Adrenal gland (tissue), 19 donors: ENCODE measurements at places on chromosomes 5 and 9.
A peak's percentile ranks its signal among the peaks of the same experiment; 100 is the strongest.

- no peak for DNase-seq
Observed at GRCh38 chr5:169431386-169431785, 130.4 kb upstream of the SLIT3 start.

DNA sequence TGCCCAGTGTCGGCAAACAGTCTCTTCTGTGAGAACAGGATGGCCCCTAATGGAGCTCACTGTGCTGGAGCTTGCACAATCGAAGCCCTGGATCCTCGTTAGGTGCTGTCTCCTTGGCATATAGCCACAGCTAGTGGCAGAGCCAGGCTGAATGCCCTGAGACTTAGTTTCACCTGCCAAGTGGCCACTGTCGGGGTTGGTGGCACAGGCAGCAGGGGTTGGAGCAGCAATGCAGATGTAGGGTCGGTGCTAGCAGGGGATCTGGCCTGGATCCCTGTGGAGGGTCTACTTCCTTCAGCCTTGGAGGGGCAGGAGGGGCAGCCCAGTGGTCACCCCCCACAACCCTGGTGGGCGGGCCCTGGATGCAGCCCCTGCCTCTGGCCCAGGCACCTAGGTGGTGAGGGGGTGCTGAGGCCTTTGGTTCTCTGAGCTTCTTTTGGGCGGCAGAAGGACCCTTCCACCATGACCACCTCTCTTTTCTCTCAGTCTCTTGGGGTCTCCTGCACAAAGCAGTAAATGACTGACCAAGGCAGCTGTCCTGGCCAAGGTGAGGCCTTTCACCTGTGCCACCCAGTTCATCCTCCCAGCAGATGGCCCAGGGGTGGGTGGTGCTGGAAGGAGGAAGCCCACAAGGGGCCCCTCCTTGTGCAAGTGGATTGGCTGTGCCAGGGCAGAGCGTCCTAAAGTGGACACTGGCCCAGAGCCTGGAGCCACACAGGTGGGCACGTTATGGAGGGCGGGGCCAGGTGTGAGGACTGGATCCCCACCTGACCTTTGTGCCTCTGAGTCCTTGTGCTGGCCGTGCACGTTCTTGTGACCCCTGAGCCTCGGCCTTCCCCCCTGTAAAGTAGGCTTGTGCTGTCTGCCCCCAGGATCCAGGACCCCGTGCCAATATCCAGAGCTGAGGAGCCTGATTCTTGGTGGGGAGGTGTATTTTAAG is 44.8 kb downstream of the PHF2 start:
- peak; percentile 69 for DNase-seq

- DNase-seq = no peak
Observed at GRCh38 chr5:96189987-96190386, 228.3 kb upstream of the ELL2 start.

- no peak for DNase-seq
Observed at GRCh38 chr9:38309324-38310195, 82.9 kb upstream of the ALDH1B1 start.

- no peak for DNase-seq
Observed at GRCh38 chr5:38636626-38637025, 80.2 kb upstream of the LIFR start.

- DNase-seq = no peak
Observed at GRCh38 chr5:74196233-74196632, 444.3 kb downstream of the ENC1 start.

DNA sequence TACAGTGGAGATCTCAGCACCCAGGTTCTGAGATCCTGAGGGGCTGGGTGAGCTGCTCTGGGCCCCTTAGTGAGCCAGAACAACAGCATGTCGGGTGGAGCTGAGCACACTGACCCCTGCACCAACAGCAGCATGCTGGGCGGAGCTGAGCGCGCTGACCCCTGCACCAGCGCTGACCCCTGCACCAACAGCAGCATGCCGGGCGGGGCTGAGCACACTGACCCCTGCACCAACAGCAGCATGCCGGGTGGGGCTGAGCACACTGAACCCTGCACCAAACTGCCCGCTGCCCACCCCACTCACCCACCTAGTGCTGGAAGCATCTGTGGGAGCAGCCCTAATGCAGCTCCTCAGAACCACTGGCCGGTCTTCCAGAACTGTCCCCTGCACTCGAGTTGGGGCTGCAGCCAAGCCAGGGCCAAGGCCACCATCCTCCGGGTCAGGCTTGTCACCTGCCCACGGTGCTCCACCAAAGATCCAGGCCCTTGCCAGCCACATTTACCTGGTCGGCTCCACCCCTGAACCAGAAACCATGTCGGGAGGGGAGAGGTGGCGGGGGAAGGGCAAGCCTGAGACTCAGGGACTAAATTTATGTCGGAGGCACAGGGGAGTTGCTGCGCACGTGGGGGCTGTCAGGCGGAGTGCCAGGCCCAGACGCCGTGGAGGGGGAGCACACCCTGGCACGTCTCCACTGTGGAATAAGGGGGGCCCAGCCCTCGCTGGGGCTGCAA is 80.3 kb downstream of the ADAMTS2 start:
- DNase-seq = no peak

DNA sequence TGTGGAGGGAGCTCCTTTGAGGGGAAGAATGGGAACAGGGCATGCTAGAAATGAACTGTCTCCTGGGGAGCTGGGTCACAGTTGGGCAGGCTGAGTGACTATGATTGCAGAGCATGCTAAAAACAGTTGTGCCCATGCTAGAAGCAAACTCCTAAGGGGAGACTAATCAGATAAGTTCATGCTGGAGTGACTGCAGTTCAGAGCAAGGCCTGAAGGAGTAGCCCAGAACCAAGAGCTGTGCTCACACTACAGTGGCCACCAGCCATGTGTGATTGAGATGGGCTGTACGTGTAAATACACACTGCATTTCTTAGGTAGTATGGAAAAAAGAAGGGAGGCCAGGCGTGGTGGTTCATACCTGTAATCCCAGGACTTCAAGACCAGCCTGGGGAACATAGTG is 10.3 kb upstream of the AK1 start:
- no peak for DNase-seq

DNA sequence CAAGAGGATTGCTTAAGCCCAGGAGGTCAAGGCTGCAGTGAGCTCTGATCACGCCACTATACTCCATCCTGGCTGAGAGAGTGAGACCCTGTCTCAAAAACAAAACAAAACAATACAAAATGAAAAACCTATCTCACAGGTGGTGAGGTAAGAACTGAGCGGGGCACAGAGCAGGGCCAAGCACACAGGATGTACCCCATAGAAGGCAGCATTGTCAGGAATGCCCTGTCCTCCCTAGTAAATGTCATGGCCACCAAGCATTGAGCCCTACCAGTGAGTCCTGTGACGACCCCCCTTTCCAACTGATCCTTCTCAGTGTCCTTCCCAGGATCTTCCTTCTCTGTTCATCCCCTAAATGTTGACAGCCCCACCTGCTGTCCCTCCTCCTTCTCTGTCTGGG is 44.6 kb upstream of the ALDH1B1 start:
- DNase-seq = no peak

DNA sequence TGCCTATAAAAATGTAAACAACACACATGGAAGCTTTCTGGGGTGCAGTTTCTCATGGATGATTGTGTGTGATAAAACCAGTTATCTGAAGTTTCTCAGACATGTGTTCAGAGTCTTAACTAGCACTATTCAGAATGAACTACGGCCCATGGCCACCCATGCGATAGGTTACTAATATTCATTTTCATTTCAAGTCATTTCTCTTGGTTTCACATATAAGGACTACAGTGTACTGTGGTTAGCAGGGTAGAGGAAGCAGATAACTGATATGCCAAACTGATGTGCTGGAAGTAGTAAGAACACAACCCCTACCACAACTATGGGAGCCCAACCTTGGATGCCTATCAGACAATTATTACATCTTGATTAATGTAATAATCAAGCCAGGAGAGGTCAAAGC is 372.1 kb downstream of the DTWD2 start:
- no peak for DNase-seq

- no peak for DNase-seq
Observed at GRCh38 chr9:130104491-130105193, 50.9 kb downstream of the GPR107 start.

GRCh38 chr9:90578126-90578815 is 64.4 kb downstream of the DIRAS2 start:
- no peak for DNase-seq

- no peak for DNase-seq
Observed at GRCh38 chr5:168318240-168318639, 26.8 kb downstream of the WWC1 start.

DNA sequence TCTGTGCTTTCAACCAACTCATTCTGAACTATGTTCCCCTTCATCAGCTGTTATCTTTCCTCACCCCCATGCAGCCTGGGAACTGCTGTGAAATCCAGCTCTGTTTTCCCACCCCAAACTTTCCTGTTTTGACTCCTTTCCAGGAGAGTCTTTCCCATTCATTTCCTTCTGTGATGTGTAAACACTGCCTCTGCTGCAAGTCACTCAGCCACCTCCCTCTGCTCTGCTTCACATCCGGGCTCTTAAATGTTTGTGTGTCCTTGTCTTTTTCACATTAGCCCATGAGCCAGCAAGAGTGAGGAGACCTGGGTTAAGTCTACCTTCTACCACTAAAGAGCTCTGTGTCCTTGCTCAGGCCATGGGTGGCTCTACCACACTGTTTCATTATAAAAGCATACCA is 137.5 kb downstream of the ICE1 start:
- no peak for DNase-seq

DNA sequence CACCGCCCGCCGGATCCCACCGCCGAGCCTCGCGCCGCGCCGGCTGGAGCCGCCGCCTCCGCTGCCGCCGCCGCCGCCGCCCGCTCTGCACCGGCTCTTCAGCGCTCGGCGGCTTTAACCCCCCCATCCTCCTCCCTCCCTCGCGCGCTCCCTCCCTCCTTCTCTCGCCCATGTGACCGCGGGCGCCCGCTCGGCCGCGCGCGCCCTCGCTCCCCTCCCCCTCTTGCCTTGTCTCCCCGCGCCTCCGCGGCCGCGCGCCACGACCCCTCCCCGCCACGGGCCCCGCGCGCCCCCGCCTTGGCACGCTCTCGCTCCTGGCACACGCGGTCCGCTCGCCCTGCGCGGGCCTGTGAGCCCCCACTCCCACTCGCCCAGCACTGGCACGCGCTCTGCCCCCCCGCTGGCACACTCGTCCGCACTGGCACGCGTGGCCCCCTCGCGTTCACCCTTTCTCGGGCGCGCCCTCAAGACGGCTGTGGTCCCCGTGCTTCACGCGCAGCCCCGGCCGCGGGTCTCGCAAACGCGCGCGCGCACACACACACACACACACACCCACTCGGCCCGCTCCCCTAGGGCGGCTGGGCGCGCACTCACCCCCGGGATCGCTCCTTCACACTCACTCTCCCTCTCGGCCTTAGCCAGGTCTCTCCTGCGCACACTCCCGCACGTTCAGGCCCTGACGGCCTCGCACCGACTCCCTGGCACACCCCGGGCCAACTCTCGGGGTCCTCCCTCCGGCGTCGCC is at the start of gene CNTFR:
TSS of gene CNTFR (minus strand) at position 89 of the 745 bp plus-strand sequence. CDS start 20,743 bp downstream, outside the sequence.
- no peak for DNase-seq
